ENCODE measurements at places on chromosomes 1 and 21.

DNA sequence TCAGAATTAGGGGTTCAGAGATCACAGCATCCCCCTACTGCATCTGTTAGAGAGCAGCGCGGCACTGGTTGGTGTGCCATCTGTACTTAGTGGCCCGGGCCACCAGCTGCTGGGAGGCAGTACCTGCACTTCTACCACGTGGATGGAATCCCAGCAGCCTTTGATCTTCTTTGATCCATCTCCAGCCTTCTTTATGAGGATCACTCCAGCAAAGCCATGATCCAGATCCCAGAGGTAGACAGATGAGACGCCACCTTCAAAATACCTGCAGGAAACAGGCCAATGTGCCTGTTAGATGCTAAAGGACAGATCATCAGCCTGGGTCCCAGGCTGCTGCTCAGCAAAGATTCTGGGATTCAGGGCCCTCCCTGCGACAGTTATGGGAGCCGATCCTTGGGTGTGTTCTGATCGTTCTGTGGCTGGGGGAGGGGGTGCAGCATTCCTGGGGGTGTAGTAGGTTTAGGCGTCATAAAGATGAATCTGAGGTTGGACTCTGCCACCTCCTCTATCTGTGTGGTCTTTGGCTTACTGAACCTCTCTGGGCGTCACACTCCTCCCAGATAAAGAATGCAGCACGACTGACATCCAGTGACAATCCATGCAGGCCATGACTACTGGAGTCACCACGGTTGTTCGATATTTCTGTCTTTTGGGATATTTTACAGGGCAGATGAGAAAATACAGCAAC is 45.3 kb downstream of the SLC66A1 start:
- DNase-seq: no peak

DNA sequence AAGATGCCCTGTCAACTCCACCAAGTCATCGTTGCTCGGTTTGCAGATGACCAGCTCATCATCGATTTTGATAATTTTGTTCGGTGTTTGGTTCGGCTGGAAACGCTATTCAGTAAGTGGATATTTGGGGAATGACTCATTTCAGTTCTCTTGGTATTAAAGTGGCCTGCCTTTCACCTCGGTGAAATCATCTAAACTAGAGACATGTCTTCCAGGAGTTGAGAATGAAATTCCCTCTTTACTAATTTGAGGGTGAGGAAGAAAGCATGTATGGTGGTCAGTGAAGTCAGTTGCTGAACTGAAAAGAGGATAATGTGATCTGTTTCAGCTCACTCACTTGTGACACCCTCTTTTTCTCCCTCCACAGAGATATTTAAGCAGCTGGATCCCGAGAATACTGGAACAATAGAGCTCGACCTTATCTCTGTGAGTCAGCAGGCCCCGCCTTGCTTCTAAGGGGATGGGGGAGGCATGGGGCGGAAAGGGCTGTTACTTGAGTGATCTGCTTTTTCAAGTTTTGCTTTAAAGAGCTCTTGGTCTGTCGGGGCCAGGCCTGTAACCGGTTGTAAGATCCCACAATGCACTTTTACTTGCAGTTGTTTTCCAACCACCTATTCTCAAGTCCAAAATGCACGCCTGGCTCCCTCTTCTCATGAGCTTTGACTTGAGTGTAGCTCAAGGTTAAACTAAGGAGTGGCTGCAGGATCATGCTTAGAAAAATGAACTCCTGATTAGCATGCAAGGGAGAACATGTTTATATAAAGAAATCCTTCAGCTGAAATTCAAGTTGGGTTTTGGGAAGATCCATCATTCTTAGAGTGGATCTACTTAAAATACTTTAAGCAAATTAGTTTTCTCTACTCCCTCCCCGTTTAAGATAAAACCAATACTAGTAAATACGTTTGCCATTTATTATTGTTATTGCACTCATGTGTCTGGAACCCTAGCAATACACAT is 59.8 kb downstream of the CAPN2 start:
- DNase-seq: no peak

- DNase-seq: no peak
Measured at GRCh38 chr1:208051651-208052050, 140.7 kb upstream of the CD34 start.

DNA sequence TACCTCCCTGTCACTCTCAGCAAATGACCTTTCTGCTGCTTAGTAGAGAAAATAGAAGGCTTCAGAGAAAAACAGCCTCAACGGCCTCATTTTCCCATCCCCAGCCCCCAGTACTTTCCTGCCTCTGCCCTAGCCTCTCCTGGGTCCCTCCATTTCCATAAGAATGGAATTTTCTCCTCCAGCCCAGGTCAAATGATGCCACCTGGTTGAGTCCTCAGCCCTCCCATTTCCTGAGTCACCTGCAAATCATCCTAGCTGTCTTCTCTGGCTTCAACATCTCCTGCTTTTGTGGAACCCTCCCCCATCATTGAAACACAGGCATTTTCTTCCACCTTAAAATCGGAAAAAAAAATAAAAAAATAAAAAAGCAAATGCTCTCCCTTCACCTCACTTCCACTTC is 35.1 kb downstream of the OLIG1 start:
- DNase-seq: no peak

GRCh38 chr1:52153010-52153409 is 11.1 kb downstream of the ZFYVE9 start:
- no peak for DNase-seq

DNA sequence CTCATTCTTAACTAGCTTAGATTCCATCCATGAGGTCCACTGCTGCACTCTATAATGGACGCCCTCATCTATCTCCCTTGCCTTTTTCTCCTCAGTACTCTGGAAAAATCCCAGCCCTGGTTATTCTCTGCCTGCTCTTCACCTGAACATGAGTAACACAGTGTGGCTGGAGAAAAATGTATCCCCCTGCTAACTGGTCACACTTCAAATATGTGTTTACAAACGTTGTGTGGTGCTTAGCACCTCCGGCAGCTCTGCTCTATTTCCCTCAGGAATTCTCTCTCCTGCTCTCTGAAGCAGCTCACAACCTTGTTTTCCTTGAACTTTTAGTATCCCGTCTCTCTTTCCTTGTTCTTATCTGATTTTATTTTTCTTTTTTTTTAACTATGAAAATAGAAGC is 4.1 kb downstream of the SCCPDH start:
- DNase-seq: no peak

DNA sequence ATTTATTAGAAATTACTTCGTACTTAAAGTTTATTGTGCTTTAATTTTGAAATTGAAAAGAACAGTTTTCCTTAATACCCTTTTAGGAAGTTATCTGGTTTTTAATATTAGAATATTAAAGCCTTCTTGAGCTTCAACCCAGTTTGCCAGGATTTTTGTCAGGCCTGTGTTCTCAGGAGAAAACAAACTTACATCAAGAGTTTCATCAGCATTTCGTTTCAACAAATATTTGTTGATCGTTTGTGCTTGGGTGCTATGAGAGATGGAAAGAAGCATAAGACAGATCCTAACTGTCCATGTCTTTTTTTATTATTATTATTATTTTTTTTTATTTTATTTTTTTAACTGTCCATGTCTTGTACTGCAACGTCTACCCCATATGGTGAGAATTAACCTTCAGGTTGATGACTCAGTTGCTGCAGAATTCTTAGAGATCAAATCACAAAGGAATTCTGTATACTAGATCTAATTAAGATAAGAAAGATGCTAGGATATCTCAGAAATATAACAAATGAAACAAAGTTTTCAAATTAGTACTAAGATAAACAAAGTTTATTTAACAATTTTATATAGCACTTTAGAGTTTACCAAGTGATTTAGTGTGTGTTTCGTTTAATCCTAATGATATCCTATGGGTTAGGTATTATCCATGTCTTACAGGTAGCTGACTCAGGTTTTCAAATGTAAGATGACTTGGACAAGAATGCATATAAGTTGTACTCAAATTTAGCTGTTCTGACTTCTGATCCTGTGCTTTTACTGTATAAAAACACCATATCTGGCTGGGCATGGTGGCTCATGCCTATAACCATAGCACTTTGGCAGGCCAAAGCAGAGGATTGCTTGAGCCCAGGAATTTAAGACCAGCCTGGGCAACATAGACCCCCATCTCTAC is 14.3 kb downstream of the FBXO28 start:
- DNase-seq: no peak

GRCh38 chr1:927748-928147 is 4.0 kb downstream of the SAMD11 start:
- no peak for DNase-seq

DNA sequence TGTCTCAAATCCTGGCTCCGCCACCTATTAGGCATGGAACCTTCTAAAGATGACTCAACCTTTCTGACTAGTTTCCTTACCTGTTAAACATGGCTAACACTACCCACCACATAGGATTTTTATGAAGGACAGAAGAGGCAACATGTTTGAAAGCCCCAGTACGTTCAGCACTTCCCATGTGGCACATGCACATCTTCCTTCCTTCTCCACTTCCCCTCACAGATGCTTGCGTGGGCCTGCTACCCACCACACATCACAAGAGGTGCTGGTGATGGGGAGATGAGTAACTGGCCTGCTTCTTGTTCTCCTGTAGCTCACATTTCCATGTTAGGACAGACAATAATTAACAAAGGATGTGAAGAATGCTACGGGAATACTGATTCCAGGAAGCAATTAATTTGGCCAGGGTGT is 7.1 kb downstream of the ZBTB21 start:
- DNase-seq: no peak

DNA sequence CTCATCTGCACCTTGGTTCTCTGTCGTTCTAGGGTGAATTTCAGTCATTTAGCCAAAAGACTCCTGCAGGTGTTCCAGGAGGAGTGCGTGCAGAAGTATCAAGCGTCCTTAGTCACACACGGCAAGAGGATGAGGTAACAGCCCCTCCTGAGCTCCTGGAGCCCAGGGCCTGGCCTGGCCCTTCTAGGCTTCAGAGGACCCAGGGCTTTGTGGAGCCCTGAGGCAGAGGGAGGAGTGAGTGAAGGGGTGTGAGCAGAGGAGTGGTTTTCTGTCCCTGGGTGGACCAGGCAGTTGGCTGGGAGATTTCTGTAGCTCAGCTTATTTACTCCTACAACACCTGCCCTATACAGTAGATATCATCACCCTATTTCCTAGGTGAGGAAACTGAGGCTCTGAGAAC is 15.7 kb upstream of the RASSF5 start:
- DNase-seq: no peak

DNA sequence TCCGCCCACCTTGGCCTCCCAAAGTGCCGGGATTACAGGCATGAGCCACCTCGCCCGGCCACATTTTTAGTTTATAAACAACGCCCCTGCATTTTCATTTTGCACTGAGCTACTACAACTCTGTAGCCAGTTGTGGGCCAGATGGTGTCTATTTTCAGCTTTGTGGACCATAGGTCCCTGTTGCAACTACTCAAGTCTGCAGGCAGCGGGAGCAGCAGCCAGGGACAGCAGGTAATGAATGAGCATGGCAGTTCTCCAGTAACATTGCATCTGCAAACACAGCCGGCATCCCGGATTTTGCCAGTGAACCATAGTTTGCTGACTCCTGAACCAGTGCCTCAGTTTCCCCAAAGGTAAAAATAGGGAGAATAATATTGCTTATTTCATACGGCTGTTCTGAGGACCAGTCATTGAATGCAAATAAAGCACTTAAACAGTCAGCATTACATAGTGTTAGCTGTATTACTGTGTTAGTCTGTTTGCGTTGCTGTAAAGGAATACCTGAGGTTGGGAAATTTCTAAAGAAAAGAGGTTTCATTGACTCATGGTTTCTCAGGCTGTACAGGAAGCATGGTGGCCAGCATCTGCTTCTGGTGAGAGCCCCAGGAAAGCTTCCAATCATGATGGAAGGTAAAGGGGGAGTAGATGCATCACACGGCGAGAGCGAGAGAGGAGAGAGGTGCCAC is 65.5 kb upstream of the SLC45A1 start:
- no peak for DNase-seq

DNA sequence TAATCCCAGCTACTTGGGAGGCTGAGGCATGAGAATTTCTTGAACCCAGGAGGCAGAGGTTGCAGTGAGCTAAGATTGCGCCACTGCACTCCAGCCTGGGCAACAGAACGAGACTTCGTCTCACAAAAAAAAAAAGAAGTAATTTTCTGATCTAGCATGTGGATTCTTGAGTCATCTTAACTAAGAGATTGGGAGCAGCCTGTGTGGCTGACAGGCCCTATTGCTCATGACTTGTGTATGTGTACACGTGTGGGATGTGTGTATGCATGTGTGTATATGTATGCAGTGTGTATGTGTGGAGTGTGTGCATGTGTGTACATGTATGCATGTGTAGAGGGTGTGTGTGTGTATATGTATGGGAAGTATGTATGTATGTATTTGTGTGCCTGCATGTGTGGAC is 29.5 kb downstream of the DOP1B start:
- no peak for DNase-seq

- DNase-seq: no peak
Measured at GRCh38 chr1:52139817-52140540, 1.9 kb upstream of the ZFYVE9 start.

GRCh38 chr1:237851210-237851845 is 39.4 kb downstream of the ZP4 start:
- DNase-seq: no peak

- DNase-seq: no peak
Measured at GRCh38 chr1:8520483-8520966, 202.6 kb downstream of the SLC45A1 start.

GRCh38 chr1:47738560-47739182 is 258.5 kb downstream of the TRABD2B start:
- DNase-seq: no peak

- DNase-seq: no peak
Measured at GRCh38 chr1:221998186-221998612, 256.3 kb upstream of the DUSP10 start.

GRCh38 chr1:168373869-168374268 is 93.2 kb downstream of the TBX19 start:
- DNase-seq: no peak

DNA sequence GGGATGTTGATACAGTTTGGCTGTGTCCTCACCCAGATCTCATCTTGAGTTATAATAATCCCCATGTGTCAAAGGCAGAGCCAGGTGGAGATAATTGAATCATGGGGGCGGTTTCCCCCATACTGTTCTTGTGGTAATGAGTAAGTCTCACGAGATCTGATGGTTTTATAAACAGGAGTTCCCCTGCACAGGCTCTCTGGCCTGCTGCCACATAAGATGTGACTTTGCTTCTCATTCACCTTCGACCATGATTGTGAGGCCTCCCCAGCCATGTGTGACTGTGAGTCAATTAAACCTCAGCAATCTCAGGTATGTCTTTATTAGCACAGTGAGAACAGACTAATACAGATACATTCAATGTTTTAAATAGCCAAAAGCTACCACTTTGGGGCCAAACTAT is 41.1 kb downstream of the SLC35F3 start:
- no peak for DNase-seq

DNA sequence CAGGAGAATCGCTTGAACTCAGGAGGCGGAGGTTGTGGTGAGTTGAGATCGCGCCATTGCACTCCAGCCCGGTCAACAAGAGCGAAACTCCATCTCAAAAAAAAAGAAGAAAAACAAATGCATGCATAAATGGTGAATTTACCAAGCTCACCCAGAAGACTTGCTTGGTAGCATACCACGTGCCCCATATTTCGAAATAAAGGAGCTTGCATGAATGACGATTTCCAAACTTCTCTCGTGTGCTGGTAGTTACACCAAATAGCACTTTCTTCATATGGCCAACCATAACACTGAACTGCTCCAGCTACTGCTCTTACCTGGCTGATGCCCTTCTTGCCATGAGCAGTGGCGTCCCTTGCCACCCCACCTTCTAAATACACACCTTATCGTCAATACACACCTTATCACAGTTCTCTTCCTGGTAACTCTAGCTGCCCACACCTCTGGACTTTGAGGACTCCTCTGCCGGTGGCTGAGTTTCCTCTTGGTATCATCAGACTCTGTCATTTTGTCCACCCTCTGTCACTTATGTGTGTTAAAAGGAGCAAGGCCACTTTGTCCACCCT is 2.8 kb downstream of the DOP1B start:
- no peak for DNase-seq
